Bronchial epithelial cell (primary cell): ENCODE measurements at places on chromosomes 12 and 14. TPM values are rescaled to one million over a fixed set of nuclear protein-coding genes. Genes with fewer than 3 reads are reported as not detected.

The PLCZ1 gene
- total RNA-seq, result not detected in 2 replicates

The CCDC177 gene
- not detected in 2 replicates for total RNA-seq

The HHIPL1 gene
- total RNA-seq, result 0.53 and 1.2 TPM in 2 replicates

The OR4L1 gene
- total RNA-seq, result not detected in 2 replicates

The SVOP gene
- not detected in 2 replicates for total RNA-seq

The CHGA gene
- total RNA-seq, result not detected in 2 replicates

The CLEC12A gene
- total RNA-seq, result not detected in 2 replicates

The FOXN4 gene
- not detected in 2 replicates for total RNA-seq

The KCNJ8 gene
- under 0.01 TPM in 1 of 2 replicates, not detected in the other for total RNA-seq

The SERPINA10 gene
- total RNA-seq, result not detected in 2 replicates

The KRT75 gene
- 1.8 and 7.3 TPM in 2 replicates for total RNA-seq

The ADAM21 gene
- under 0.01 and 0.13 TPM in 2 replicates for total RNA-seq

The AGAP2 gene
- under 0.01 TPM in 2 replicates for total RNA-seq

DNA sequence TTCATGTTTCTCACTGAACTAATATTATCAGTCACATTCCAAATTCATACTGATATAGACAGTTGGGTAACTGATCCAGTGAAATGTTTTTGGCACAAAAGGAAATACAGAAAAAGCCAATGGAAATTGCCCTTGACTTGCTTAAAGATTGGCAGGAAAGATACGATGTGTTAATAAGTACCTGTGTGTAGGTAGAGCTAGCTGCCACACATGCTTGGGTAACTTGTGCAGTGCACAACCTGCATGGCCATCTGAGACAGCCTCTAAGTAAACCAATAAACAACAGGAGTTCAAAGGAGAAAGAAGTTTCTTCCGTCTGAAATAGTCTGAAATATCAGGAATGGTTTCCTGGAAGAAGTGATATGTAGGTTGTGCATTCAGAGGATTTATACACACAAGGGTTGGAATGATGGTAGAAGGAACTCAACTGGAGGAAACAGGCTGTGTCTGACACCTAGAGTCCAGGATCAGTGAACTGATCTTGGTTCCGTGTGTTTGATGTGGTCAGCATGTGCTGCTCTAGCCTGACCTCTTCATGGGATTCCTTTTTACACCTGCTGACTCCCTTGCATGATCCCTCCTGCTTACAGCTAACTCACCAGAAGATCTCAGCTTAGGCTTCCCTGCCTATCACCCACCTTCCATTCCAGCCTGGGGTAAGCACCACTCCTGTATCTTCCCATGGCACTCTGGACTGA, 81.4 kb upstream of the KRR1 start:
- DNase-seq, result no peak

- no peak for DNase-seq
Measured at GRCh38 chr12:118213452-118213851, 77.5 kb downstream of the PEBP1 start.

GRCh38 chr14:99574099-99574880, 29.7 kb downstream of the CCDC85C start:
- peak; percentile 18 for DNase-seq

DNA sequence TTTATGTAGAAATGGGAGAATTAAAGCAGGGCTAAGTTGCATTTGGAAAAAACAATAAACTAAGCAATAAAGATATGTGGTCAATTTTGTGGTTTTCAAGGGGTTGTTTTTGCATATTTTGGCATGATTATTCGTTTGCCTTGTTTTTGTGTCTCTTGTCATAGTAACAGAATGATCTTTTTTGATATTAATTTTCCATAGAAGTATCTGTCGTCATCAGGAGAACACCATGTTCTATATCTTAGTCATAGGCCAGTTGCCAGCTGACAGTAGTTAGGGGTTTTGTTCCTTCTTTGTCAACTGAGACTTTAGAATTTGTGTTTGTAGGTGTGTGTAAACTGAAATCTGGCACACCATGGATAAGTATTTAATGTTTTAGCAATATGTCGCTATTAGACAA, 1354.8 kb downstream of the LRFN5 start:
- DNase-seq, result no peak

GRCh38 chr12:57110104-57111030, 795 bp downstream of the STAT6 start:
- no peak for DNase-seq

GRCh38 chr12:70661466-70662161, 24.4 kb upstream of the PTPRB start:
- DNase-seq, result peak; percentile 62

GRCh38 chr14:34863844-34864243, 11.3 kb downstream of the BAZ1A start:
- DNase-seq, result no peak

- DNase-seq, result no peak
Measured at GRCh38 chr14:55578511-55578910, 1.5 kb upstream of the KTN1 start.

- DNase-seq, result peak; percentile 99
Measured at GRCh38 chr12:66036317-66036716, 94.2 kb downstream of the LLPH start.

GRCh38 chr14:83714151-83714550, 1815.8 kb upstream of the FLRT2 start:
- no peak for DNase-seq

- DNase-seq, result no peak
Measured at GRCh38 chr14:58944343-58944967, 244.0 kb upstream of the DAAM1 start.

DNA sequence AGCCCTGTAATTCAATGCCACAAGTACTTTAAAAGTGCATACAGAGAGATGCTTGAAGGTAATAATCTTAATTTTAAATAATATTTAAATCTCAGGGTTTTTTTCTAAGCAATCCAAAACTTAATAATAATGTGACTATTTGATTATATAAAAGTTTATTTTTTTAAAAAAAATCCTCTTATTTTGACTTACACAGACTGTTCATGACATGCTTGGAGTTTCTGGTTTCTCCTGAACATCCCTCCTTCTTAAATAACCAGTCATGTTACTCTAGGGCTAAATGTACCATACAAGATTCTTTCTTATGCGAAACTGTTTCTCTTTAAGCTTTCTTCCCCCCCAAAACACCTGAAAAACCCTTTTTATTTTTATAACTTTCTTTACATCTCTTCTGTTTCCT, 58.2 kb upstream of the SLC2A13 start:
- DNase-seq, result no peak

DNA sequence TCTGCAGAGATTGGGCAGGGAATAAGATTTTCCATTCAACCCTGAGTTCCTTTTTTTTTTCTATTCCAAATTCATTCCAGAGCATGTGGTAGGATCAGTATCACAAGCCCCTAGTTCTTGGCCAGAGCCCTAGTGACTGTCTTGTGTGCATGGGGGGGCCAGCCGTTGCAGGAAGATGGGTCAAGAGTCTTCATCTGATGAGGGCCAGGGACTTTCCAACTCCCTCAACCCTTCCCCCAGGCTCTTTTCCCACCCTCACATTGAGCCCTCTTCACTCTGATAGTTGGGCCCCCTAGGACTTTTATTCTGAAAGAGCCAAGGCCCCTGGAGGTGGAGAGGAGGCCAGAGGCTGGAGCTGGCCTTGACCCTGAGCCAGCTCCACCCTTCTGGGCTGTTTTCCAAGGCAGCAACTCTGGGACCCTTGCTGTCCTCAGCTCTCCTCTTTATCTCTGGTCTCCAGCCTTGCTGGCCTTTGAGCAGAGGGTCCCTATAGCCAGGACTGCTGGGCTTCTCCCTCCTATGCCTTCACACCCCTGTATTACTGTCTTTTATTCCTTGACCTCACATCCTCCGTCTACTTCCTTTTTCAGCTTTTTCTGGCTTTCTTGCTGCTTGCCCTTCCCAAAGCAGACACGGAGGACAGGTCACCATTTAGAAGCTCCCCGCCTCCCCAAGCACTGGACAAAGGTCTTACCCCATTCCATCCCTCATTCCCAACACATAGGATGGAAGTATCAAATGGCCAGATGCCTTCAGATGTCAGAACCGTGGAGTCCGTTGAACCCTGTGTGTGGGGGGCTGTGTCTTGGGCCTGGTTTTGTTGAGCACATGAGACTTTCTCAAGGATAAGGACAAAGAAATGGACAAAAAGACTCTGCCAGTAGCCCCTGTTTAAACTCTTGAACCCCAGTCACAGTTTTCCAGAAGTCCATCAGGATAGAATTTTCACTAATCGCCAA, 5.6 kb downstream of the RBP5 start:
- no peak for DNase-seq

DNA sequence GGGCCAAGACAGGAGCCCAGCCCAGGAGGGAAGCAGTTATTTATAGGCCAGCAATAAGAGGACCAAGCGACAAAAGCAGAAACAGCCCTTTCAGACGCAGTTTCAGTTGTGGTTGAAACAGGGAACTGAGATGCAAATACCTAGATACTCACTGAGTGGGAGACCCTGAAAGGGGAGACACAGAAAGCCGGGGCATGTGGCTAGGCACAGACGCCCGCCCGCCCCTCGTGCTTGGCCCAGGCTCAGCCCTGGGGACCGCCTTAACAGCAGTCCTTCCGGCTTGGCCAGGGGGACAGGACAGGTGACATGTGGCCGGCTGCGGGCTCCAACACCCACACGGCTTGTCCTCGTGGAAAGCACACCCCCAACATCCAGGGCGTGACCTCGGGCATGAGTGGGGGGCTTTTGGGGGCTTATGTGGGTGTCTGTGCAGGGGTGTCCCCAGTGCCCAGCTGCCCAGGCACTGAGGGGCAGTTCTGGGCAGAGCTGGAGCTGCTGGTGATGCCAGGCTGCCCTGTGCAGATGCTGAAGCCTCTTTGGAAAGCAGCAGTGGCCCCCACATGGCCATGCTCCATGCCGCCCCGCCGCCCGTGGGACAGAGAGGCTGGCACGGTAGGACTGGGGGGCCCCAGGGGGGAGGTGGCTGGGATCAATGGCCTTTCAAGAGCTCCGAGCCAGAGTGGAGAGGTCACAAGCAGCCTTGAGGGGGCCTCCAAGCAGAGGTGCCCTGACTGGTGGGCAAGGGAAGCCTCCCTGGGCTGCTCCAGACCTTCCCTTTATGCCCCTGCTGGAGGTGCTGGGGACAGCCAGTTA, 2.1 kb downstream of the PLD4 start:
- no peak for DNase-seq

DNA sequence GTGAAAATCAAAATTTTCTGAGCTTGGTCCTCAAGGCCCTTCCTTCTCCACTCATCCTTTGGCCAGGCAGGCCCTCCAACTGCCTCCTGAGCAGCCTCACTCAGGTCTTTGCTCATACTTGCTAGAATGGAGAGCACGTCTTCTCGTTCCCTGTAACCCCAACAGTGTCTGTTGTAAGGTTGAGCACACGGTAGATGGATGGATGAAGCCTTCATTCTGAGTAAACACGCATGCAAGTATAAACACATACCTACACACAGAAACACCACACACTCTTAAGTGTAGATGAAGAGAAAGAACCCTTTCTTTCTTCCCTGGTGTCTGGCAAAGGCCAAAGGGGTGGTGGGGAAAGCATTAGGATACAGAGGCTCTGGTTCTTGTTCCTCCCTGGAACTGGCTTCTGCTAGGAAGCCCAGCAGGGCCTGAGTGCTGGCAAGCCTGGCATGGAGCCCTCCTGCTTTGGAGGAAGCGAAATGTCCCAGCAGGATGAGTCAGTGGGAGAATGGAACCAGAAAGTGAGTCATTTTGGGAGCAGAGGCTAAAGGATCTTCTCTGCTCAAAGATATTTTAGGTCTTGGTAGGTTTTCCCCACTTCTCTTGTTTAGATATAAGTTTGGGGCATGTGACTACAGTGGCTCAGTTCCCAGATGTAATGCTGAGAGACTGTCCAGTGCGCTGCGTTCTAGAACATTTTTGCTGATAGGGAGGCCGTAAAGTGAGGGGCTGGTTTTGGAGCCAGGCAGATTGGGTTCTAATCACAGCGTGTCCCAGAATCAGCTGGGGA, 127.4 kb downstream of the CACNA1C start:
- DNase-seq, result peak; percentile 50

DNA sequence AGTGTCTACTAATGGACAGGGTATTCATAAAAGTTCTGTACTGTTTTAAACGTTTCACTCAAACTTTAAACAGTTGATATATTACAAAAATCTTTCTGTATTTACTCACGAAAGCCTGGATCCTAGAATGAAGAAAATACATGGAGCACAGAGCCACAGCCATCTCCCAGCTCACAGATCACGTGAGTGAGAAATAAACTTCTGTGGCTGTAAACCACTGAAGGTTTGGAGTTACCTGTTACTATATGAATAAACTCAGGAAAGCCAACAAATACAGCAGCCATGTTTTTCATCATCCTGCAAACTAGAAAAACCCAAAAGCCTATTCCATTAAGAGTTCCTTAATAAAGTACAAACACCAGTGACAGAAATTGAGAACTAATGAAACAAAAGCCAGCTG, 867 bp upstream of the TDG start:
- no peak for DNase-seq

DNA sequence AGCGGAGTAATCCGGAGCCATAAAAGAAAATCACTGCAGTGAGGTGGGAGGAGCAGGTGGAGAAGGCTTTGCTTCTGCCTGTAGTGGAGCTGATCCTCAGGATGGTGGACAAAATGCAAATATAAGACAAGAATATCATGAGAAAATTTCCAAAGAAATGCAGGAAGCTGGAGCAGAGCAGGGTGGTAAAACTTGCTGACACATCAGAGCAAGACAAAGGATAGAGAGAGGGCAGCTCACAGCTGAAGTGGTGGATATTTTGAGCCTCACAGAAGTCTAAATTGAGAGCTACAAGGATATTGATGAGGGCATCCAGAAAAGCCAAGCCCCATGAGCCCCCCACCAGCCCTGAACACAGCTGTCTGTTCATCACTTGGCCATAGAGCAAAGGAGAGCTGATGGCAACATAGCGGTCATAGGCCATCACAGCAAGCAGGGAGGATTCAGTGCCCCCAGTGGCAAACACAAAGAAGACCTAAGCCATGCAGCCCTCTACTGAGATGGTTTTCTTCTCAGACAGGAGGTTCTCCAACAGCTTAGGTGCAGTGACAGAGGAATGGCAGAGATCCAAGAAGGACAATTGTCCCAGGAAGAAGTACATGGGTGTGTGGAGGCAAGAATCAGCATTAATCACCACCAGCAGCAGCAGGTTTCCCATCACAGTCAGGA, 30.0 kb upstream of the ANP32D start:
- no peak for DNase-seq

DNA sequence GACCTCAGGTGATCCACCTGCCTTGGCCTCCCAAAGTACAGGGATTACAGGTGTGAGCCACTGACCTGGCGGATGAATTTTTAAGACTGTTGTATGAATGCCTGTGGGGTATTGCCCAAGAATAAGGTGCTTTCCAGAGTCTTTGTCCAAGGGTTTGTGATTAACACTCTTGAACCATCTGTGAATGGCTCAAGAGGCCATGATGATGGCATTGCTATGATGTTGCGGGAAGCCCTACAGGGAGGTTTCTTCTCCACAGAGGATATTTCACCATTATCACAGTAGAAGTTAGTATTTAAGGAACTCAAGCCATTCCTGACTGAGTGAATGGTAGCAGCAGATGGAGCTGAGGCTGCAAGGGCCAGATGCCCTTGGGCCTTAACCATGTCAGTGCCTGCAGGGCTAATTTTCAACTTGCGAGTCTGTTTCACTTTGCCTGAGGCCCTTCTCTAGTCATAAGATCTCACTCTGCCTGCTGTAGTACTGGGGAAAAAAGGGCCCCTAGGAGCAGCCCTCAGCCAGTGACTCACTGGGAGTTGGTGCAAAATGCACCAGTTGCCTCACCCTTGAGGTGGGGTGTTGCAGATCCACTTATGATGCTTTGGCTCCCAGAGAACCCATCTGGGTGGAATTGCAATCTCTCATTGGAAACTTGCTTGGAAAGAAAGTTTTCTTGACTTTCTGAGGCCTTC, 108.6 kb upstream of the FLRT2 start:
- peak; percentile 89 for DNase-seq

- DNase-seq, result no peak
Measured at GRCh38 chr12:67649570-67650387, 1.2 kb downstream of the DYRK2 start.
